ENCODE measurements at places on chromosomes 1 and 21.

DNA sequence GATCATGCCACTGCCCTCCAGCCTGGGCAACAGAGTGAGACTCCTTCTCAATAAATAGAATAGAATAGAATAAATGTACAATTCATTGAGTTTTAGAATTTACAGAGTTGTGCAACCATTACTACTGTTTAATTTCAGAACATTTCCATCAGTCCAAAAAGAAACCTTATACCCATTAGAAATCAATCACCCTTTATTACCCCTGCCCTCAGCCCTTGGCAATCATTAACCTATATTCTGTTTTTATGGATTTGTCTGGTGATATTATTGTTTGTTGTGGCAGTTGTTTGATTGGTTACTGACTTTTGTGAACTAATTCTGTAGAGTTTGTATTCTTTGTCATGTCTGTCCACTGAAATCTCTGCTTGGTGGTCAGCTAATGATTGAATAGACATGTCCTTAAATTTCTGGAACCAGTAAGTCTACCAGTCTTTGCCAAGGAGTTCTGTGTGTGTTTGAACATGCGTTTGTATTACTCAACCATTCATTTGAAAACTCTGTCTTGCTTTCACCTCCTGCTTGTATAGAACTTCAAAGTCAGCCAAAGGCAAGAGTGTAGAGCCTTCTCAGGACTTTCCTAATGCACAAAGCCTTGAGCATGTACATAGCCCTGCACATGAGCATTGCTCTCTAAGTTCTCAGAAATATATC lies 208.8 kb downstream of the GPR52 start:
- no peak for DNase-seq

DNA sequence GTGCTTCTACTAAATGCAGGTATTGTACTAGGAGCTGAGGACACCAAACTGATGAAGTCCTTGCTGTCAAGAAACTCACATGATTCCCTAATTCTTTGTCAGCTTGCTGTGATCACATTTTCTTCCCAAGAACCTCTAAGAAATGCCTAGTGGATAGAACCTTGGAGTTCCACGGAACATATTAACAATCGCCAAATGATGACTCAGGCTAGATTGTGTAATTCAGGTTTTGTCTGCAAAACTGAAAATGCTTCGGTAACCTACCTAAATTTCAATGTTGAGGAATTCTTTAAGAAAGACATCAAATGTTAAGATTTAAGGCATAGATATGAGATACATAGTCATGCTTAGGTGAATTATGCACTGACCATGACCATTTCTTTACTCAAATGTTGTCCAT lies 1.7 kb upstream of the GADD45A start:
- DNase-seq, result no peak

DNA sequence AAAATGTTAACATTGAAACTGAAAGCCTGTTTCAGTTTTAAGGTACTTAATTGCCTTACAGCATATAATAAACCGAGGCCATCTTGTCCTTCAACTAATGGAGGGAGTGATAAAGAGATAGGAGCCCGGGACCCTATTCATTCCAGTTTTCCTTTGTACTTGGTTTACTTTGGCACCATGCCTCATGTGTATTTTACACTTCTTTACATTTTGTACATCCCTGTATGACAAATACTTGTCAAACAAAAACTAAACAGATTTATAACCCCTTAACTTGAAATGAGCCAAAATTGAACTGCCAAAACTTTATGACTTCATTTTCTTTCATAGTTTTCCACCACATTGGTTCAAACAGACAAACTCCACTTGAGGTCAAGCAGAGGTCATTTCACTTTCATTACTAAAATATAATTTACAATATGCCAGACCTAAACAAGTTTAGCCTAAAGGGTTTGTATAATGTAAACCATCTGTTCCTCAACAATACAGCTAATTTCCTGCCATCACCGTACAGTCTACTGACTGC lies 30.9 kb upstream of the UBE2U start:
- peak; percentile 12 for DNase-seq

DNA sequence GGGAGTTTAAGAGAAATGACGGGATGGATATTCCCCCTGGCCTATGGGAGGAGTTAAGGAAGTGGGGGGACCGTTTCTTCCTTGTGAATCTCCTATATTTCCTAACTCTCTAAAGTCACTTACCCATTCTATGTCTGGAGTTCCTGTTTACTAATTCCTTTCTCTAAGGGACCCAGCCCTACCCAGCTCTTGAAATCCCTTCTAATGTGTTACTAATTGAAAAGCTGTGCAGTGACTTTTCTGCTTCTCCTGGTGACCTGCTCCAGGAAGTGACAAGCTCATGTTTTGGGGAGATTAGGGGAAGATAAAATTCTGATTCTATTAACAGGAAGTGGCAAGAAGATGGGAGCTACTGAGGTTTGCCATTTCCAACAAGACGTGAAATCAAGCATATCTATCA lies 4.0 kb upstream of the SAMSN1 start:
- DNase-seq, result no peak

GRCh38 chr1:186055846-186056245 lies 319.2 kb downstream of the TPR start:
- no peak for DNase-seq

GRCh38 chr1:220272047-220272840 lies at the start of gene RAB3GAP2:
Gene RAB3GAP2 (minus strand): TSS chr1:220272453. CDS start chr1:220272337, 116 bp downstream.
- peak; percentile 98 for DNase-seq

DNA sequence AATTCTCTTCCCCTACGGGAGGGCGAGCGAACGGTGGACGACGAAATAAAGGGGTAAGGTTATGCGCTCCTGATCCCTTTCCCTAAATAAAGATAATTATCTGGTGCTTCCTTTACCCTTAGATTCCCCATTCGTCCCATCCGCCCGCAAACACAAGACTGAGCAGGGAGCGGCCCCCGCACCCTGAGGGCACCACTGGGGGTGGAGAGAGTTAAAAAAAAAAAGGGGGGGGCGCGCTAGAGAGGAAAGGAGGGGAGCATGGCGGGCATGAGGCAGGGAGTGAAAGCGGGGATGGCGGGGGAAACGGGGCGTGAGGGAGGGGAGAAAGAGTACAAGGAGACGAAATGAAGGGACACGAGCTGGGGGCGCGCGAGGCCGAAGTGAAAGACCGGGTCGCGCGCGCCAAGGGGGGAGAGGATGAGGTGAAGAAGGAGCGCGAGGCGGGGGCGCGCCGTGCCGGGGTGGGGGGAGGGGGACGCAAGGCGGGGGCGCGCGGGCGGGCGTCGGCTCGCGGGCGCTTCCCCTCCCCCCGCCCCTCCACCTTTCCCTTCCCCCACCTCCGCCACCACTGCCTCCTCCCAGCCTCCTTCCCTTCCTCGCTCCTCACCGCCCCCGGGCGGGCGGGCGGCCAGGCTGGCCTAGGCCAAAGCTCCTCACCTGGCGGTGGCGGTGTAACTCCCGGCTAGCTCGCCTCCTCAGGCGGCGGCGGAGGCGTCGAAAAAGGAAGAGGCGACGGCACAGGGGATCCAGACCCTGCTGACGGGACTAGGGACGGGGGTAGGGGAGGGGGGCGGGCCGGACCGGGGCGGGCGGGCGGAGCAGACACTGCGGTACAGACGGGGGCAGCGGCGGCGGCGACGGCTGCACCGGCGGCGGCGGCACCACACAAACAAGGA lies 448 bp downstream of the GATAD2B start:
- DNase-seq, result peak; percentile 86

DNA sequence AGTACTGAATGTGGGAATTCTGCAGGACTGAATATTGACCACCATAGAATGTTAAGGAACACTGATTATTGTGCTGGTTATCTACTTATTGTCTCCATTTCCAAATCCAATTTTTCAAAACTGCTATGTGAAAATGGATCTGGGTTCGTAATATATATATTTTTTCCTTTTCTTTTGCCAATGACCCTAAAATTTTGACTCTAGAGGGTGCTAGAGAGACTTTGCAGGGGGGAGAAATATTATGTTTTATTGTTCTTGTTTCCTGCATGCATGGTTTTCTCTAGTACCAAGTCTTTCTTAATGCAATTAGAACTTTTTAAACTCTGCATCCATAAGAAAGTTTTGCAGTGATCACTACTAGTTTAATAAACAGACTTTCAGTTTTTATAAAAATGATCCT lies 1256.9 kb downstream of the BRINP3 start:
- no peak for DNase-seq

- DNase-seq, result no peak
Observed at GRCh38 chr1:179313004-179313403, 19.4 kb downstream of the SOAT1 start.

GRCh38 chr1:68782890-68783289 lies 286.0 kb upstream of the DEPDC1 start:
- DNase-seq, result no peak

GRCh38 chr1:59705466-59706302 lies 109.1 kb upstream of the HOOK1 start:
- no peak for DNase-seq

GRCh38 chr1:46481961-46482360 lies 7.7 kb upstream of the DMBX1 start:
- no peak for DNase-seq

- DNase-seq, result no peak
Observed at GRCh38 chr1:63877816-63878215, 104.0 kb downstream of the ROR1 start.

DNA sequence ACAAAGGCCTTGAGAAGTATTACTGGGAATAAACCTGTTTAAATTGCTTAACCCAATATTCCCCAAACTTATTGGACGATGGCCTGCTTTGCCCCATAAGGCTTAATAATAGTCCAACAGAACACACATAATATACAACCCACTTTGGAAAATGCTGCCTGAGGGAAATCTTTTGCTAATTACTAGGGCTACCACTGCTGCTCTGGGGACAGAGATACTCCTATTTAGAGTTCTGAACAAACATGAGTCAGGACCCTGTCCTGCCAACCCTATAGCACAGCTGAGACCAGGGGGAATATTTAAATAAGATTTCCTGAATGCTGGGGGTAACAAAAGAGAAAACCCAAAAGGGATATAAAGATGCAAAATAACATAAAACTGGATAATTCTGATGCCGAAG lies 139.1 kb downstream of the BRINP2 start:
- no peak for DNase-seq

- peak; percentile 79 for DNase-seq
Observed at GRCh38 chr1:9724706-9725476, 73.4 kb downstream of the PIK3CD start.

DNA sequence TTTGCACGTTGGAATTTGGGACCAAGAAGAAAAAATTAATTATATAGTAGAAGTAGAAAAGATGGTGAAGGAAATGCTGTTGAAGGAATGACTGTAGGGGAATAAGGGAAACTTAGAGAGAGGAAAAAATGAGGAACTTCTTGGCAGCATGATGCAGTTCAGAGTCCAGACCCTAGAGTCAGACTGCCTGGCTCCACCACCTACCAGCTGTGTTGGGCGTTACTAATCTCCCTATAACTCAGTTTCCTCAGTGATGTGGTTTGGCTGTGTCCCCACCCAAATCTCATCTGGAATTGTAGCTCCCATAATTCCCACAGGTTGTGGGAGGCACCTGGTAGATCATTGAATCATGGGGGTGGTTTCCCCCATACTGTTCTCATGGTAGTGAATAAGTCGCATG lies 1.3 kb upstream of the SELP start:
- no peak for DNase-seq

DNA sequence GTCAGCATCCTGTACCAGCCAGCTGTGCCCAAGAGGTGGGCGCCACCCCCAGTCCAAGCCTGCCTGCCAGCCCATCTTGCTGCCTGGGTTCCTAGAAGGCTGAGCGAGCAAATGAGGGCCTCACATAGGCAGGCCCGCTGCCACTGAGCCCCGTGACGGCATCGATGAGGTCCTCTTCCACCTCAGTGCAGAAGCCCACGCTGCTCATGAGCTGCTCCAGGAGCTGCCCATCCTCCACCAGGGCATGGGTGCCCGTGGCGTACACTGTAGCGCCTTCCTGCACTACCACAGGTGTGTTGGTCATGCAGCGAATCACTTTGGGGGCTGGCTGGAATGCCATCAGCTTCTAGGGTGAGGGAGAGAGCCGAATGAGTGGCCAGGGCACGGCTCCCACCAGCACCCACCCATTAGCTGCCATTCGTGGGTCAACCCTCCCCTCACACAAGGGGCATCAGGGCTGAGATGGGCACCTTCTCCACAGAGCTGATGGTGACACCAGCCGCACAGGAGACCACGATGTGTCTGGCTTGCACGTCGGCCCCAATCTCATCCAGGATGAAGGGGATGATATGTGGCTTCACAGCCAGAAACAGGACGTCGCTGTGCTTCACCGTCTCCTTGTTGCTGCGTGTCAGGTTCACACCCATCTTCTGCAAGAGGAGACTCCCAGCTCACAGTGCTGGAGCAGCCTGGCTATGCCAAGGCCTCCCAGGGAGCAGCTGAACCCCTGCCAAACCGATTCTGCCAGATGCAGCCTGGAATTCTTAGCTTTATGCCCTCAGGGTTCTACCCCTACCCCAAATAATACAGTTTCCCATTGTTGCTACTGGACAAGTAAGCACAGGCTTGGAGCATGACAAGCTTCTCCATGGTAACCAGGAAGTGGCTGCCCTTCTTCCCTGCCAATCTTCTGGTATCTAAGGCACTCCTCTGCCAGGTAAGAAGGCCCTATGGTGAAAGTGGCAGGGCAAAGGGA lies 2.0 kb downstream of the PYCR2 start:
- no peak for DNase-seq

DNA sequence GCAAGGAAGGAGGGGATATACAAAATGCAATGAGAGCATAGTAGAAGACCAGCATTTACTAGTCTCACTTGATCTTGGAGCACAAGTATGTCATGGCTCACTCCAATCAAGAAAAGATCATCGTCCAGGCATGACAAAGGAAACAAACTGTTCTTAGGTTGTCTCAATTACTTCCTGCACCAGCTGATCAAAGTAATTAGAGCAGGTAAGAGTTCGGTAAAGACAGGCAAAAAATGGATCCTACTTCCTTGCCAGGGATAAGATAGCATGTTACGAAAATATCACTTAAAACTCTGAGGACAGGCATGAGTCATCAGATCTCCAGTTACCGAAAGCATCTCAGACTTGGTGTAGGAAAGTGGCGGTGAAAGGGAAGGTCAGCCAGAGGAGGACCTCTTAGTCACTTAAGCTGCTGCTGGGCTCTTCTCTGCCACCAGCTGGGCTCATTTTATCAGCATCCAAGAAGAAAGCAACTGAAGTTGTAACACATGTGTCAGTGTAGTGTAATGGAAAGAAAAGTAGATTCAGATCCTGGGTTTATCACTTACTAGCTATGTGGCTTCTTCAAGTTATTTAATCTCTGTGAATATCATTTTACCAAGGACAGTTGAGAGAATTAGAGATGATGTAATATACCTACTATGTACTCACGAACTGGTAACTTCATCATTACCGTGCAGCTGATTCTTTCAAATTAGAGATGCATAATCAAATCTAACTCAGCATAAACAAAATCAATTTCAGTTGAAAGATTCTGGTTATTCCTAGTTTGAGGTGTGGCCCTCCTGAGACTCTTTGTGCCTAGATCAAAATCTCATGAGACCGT lies 46.8 kb downstream of the XCL1 start:
- DNase-seq, result no peak

DNA sequence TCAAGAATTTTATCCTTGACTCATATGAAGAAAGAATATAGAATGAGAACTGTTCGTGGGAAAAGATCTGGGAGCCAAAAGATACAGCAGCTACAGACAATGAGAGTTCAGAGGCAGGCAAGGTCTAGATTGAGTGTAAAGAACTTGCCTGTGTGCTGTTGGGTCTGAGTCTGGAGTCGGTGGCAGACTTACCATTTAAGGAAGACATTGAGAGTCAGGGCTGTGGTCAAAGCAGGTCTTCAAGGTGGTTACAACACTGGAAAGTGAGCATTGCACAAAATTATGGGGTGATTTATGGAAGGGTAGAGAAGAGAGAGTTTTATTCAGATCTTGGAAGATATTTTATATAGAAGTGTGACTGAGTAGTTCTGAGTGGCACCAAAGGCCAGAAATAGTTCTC lies 80.6 kb downstream of the TBX19 start:
- no peak for DNase-seq
